Putamen (tissue), 1 donor: ENCODE measurements at places on chromosomes 16 and 17.

DNA sequence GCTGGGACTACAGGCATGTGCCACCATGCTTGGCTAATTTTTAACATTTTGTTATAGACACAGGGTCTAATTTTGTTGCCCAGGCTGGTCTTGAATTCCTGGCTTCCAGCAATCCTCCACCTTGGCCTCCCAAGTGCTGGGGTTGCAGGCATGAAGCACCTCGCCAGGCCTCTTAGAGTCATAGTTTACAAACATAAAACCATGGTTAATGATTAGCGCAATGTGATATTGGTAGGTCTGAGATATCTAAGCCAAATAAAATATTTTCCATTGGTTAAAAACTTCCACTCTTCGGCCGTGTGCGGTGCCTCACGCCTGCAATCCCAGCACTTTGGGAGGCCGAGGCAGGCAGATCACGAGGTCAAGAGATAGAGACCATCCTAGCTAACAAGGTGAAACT is 16.6 kb downstream of the TXNDC11 start:
- DNase-seq: no peak

GRCh38 chr17:72092710-72093322 is 28.0 kb upstream of the SOX9 start:
- DNase-seq: no peak

- DNase-seq: no peak
Measured at GRCh38 chr16:30368122-30368791, 2.0 kb downstream of the TBC1D10B start.

DNA sequence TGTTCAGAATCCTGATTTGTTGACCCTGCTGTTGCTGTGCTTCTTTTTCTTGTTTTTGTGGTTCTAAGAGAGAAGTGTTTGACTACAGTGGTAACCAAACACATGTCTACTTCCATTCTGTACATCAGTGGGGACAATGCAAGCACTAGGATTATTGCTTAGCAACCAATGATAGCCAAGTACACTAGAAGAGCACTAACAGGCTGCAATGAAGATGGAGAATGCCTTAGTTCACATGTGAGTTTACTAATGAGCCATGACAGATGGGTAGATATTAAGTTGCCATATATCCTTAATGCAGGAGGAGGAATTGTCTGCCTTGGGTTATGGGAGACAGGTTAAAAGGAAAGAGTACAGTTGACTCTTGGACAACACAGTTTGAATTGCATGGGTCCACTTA is 8.3 kb downstream of the EFCAB5 start:
- DNase-seq: no peak

DNA sequence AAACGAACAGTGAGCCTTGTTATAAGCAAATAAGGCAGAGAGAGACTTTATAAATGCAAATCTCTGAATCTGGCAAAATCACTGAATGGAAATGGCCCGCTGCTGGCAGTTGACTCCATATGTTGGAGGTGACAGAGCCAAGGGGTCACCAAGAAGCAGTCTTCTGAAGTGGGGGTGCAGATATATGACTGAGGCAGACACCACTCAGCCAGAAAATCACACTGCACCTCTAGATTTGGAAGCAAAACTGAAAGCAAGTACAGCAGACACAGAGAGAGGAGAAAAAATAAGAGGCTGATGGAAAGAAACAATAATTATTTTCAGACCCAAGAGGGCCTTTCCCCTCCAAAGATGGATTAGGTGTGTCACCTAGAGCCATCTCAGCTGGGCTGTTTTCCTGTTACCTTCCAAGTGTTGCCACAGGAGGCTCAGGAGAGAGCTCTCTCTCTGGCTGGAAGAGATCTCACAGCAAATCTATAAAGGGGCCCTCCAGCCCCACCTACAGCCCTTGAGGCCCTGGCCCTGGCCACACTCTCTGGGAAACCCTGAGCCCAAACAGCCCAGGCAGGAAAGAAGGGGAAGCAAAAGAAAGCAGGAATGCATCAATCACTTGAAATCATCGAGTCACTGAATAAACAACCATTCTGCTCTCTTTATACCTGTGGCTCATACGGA is 585.1 kb upstream of the PSMD7 start:
- no peak for DNase-seq

GRCh38 chr16:87551487-87551886 is 50.8 kb upstream of the JPH3 start:
- DNase-seq: no peak

DNA sequence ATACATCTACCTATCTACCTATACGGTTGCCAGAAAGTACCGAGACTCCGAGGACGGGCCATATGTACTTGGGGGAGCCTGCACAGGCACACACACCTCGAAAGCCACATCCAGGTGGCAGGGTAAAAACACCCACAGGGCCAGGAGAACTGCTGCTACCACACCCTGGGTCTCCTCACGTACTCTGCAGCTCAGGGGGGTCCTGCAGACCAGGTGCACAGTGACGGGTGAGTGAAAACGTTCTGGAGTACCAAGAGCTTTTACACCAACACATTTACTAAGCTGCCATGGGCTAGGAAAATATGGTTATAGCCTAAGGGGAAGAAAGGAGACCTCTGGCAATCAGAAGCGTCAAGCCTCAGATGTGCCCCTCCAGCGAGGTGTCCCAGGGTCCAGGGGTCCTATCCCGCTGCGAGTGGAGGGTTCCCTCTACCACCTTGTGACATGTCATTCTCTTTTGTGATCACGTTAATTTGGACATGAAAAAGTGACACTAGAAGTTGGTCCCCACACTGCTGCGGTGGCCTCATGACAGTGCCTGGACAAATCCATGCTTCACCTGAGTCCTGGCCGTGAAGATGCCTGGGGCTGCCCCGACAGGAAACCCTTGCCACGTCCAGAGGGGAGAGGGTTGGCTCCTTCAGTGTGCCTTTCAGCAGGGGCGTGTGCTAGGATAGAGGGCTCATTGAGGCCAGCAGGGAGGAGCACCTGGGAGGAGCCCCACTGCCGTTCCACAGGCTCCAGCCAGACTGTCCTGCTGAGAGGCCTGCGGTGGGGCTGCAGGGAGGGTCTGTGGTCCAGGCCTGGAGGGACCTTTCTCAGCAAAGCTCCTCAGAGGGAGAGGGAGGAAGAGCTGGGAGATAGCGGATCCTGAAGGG is 1.8 kb downstream of the CANT1 start:
- no peak for DNase-seq

DNA sequence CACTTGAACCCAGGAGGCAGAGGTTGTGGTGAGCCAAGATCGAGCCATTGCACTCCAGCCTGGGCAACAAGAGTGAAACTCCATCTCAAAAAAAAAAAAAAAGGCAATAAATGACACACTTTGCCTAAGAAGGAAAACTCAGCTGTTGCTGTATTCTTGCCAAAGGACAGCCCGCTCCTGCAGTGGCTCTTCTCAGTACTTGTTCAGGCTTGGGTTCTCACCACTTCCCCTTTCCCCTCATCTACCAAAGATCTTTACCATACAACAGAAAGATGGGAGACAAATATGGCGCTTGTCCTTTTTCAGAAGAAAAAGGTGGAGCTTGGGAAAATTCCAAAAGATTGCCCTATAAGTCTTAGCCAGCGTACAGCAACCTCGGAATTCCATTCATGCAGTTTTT is 58.5 kb downstream of the MYH13 start:
- no peak for DNase-seq

DNA sequence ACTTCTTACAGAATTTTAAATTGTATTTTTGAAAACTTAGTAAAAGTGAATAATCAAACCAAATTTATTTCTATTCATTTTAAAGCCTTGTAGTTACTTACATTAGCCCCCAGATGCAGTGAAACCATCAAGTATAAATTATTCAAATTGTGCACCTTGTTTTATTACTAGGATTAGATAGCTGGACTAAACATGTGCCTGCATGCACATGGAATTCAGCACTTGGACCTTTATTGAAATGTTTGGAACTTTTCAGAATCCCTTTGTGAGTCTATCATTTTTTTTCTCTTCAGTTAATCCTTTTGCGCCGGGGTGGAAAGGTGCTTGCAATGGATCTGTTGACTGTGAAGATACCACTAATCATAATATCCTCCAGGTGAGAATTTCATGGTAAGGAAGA is 4.7 kb downstream of the ZPBP2 start:
- no peak for DNase-seq

- DNase-seq: no peak
Measured at GRCh38 chr17:32943647-32944191, 15.8 kb downstream of the TMEM98 start.

- no peak for DNase-seq
Measured at GRCh38 chr17:17736205-17737183, 55.2 kb downstream of the RAI1 start.

DNA sequence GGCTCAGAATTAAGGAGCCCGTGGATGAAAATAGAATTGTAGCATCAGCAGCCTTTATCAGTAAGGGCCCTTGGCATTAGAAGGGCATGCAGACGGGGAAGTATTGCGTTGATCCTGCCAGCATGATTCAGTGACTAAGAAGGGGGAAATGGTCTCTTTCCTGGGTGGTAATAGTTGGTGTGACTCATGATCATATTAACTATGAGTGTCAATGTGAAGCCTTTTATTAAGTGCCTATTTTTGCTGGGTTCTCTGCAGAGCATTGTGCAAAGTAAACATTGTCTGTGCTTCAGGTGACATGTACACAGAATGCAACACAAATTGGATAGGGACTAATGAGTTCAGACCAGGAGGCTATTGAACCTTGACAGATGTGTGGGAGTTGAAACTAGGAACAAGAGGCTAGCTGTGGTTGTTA is 24.5 kb downstream of the RCVRN start:
- peak; percentile 37 for DNase-seq

- DNase-seq: no peak
Measured at GRCh38 chr17:82200743-82201497, 11.7 kb downstream of the CCDC57 start.

GRCh38 chr16:70751593-70751992 is 49.4 kb downstream of the VAC14 start:
- no peak for DNase-seq

- no peak for DNase-seq
Measured at GRCh38 chr16:77330332-77331042, 104.3 kb downstream of the ADAMTS18 start.

DNA sequence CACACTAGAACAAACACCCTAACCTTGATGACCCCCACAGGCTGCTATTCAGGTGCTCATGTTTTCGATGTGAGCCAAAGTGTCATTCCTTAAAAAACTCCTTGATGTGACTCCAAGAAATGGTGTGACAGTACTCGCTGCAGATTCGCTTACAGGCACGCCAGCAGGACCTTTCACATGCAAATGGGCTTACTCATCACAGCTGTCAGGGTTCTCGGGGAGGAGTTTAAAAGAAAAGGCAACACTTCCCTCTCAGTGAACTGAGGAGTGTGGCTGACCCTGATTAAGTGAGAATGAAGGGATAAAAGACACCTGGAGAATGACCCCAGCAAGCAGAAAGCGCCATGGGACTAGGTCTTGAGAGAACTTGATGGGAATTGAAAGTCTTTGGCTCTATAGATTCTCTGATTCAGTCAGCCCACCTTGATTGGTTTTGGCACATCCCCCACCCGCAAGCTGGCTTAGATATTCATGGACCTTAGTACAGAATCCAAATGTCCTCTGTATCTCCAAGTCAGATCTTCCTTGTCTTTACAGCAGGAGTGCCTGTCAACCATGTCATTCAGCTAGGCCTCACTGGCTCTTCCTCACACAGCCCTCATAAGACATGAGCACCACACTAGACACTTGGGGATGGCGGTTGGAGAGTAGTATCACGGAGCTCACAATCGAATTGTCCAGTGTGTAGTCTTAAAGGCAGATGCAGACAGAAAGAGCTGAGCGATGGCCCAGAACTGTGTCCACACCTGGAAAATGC is 82.6 kb downstream of the HIC1 start:
- DNase-seq: no peak
